ENCODE measurements at places on chromosomes 16 and 17.

- DNase-seq: no peak
These were observed 5.1 kb downstream of the ETV4 start for GRCh38 chr17:43540821-43541674.

DNA sequence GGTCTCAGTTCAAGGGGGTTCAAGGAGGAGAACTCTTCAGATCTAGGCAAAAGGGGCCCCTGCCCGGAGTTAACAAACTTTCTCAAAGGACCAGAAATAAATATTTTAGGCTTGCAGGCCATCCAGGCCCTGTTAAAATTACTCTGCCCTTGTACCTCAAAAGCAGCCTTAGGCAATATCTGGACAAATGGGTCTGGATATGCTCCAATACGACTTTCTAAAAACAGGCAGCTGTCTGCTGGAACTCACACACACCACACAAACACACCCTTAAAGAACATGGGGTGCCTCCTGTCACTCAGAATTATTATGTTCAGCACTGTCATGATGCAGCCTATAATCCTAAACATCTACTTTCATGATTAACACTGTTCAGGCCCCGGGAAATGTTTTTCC lies 75.5 kb downstream of the TMEM132E start:
- DNase-seq: no peak

GRCh38 chr17:30379903-30380381 lies 1.2 kb downstream of the CPD start:
- no peak for DNase-seq

- DNase-seq: no peak
These were observed 1.5 kb upstream of the TTYH2 start for GRCh38 chr17:74211912-74212208.

- DNase-seq: no peak
These were observed 57.2 kb downstream of the ERCC4 start for GRCh38 chr16:13977177-13977576.

DNA sequence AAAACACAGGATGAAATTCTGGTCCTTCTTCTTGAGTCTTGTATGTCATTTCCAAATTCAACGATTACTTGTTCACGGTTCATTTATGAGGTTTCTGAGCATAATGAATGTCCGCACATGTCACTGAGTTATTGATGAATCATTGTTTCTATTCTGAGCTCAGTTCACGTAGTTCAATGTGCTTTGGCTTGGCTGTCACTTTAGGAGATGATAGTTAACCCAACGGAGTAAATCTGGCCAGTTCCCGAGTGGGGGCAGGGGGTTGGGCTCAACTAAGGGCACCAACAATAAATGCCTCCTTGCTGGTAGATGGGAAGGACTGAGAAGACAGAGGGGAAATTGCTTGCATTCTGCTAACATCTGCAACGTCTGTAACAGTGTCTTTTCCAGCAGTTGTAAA lies 239.4 kb upstream of the HSBP1 start:
- no peak for DNase-seq

GRCh38 chr16:5738586-5738985 lies 641.0 kb upstream of the EEF2KMT start:
- no peak for DNase-seq

DNA sequence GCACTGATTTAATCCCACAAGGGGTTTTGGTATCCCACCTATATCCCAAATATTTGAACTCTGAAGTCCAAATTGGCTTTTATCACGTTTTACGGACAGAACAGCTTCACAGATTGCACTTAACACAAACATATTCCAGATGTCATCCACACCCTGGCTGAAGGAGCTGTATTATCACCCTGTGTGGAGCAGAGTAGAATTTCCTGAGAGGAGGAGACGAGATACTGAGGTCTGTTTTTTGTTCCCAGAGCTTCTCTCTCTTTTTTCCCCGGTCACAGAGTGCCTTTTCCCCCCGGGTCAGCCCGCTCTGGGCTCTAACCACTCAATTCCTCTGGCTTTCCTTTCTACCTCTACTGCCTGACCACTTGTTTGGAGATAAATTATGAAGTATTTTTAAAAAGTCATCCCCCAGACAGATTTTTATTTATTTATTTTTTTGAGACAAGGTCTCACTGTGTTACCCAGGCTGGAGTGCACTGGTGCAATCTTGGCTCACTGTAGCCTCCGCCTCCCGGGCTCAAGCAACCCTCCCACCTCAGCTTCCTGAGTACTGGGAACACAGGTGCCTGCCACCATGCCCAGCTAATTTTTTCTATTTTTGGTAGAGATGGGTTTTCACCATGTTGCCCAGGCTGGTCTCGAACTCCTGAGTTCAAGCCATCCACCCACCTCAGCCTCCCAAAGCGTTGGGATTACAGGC lies 30.7 kb downstream of the DNAH2 start:
- peak; percentile 30 for DNase-seq

DNA sequence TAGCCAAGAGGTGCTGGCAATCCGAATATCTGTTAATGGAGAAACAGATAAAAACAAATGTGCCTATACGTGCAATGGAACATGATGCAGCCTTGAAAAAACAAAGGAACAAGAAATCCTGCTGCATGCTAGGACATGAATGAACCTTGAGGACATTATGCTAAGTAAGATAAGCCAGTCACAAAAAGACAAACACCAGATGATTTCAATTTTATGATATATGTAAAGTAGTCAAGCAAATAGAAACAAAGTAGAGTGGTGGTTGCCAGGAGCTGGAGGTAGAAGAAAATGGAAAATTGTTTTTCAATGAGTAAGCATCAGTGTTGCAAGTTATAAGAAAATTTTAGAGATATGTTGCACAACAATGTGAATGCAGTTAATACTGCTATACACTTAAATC lies 409.7 kb upstream of the CDH8 start:
- DNase-seq: no peak

- peak; percentile 84 for DNase-seq
These were observed 10.3 kb downstream of the CDRT4 start for GRCh38 chr17:15456972-15457722.

GRCh38 chr17:50047488-50048126 lies 8.3 kb upstream of the ITGA3 start:
- peak; percentile 83 for DNase-seq

DNA sequence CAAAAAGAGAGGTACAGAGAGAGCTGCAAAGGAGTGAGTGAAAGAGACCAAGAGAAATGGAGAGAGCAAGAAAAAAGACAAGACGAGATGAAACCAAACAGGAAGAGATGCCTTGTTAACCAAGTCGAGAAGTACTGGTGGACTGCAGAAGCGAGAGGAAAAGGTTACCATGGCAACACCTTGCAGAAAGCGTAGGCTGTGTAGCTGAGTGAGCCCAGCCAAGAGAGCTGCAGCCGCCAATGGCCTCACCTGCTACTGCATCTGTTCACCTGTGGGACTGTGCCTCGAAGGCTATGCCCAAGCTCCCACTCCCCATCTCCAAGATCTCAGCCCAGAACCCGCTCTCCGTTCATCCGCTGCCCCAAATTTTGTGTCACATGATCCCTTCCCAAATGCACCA lies 161.3 kb downstream of the SLC39A11 start:
- no peak for DNase-seq

- DNase-seq: no peak
These were observed 28.7 kb downstream of the SLC13A5 start for GRCh38 chr17:6684460-6684783.

DNA sequence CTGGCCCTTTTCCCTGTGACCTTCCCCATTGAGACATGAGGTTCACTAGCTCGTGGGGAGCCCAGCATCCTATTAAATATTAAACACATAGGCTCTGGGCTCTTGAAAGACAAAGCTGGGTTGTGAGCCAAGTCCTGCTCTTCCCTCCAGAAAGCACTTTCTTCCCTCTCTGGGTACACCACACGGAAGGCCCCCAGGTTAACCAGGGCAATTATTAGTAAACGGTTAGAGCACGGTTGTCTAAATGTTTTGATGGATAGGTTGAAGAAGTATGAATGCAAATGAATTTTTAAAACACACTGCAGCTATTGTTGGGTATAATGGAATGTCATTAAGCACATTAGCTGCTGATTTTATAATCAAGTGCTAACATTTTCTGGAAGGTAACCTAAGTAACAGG lies 32.7 kb upstream of the CDH13 start:
- no peak for DNase-seq

DNA sequence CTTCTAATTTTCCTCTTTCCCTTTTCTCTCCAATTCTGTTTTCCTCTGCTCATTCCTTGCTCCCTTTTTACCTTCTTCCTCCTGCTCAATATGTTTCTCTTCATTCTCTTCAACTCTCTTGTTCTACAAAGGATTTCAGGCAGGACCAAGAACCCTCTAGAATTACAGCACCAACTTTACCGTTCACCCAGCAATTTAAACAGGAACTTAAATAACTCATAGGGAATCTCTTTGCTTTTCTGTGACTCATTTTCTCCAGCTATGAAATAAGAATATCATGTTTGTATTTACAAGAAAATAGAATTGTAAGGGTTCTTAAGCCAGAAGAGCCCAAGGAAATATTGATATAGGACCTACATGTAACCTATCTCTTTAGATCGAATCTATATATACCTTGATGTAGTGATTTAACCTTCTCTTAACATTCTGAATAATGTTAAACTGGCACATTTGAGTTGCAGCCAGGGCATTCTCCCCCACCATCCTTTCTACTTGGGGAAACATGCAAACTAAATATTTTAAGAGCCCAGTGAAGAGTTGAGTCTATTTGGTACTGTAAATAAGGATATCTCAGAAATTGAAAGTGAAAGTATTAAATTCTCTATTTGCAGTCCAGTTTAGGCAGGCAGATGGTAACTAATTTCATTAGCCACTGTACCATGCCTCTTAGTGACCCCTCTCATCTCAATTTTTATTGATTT lies 137.0 kb downstream of the ANKFN1 start:
- peak; percentile 33 for DNase-seq

- DNase-seq: no peak
These were observed 611.5 kb downstream of the KCNJ18 start for GRCh38 chr17:22303865-22304264.

DNA sequence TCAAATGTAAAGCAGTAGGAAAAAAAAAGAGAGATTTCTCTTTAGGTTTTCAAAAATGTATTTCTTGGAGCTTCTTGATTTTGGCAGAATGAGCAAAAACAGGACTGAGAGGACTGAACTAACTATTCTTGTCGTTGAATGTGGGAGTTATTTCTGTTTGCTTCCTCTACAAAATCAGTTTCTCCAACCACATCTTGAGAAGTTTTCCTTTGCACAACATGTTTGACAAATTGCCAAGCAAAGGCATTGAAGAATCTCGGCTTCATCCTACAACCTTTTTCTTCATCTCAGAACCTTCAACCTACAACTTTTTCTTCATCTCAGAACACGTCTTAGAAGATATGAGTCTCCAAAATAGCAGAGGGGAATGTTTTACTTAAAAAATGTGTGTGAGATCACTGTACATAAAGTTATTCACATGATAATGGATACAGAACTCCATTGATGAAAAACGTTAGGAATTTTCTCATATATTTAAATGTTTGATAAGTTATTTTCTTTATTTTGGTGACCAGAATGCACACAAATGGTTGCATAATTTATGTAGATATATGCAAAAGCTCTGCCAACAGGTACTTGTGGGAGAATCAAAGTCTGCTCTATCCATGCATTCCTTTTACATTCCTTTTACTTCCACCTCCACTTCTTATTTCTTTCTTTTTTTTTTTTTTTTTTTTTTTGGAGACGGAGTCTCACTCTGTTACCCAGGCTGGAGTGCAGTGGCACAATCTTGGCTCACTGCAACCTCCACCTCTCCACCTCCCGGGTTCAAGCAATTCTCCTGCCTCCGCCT lies 370.0 kb downstream of the KCNJ2 start:
- no peak for DNase-seq

GRCh38 chr17:40648384-40648968 lies 858 bp upstream of the SMARCE1 start:
- DNase-seq: peak; percentile 19

DNA sequence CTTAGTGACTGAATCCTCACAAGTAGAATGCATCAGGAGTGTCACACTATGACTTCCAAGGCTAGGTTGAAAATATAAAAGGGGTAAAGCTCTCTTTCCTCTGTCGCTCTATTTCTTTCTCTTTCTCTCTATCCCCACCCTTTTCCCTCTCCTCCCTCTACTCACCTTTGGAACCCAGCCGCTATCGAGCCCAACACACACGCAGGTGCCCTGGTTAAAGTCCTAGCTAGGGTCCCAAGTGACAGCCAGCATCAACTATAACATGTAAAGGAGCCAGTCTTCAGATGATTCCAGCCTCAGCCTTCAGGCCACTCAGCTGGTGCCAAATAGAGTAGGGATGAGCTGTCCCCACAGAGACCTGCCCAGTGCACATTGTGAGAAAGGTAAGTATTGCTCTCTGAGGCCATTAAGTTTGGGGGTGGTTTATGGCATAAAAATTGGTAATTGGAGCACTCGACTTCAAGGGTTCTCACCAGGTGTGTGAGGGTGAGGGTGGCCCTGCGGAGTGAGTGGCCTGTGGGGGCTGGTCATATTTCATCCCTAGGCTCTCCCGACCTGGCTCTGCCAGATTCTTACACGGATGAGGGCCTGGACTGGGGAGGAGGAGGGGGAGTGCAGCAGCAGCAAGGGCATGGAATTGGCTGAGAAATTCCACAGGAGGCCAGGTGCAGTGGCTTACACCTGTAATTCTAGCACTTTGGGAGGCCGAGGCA lies 14.9 kb upstream of the C16orf54 start:
- DNase-seq: no peak

GRCh38 chr16:24273508-24274182 lies 17.5 kb downstream of the CACNG3 start:
- peak; percentile 17 for DNase-seq

DNA sequence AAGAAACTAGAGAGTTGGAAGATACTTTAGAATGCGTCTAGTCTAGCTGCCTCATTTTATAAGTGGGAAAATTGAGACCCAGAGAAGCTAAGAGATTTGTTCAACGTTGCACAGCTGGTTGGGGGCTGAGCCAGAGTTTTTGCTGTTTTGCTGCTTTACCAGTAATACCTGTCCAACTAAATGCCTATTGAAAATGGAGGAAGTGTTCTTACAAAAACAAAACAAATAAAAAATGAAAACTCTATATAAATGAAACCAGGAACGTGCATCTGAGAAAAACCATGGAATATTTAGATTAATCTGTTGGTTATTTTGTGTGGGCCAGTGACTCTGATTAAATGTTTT lies 13.8 kb downstream of the NLK start:
- no peak for DNase-seq

- DNase-seq: peak; percentile 86
These were observed 16.9 kb upstream of the CCL22 start for GRCh38 chr16:57341441-57342303.

DNA sequence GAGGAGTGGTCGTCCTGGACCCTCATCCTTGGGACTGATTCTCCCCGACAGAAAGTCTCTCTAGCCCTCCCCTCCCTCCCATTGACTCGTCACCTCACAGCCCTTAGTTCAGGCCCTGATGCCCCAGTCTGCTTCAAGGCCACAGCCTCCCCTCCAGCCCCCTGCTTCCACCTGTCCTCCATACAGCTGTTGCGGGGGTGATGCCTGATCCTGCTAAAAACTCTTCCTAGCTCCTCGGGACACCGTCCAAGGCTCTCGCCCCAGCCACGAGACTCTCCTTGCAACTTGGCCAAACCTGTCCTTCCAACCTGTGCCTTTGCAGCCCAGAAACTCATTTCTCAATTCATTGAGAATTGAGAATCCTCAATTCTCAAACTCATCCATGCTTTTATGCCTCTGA lies 6.8 kb downstream of the STAC2 start:
- no peak for DNase-seq
